Karpas-422 (cell line): ENCODE measurements at places on chromosomes 5 and 9. TPM values are rescaled to one million over a fixed set of nuclear protein-coding genes. Genes with fewer than 3 reads are reported as not detected.
A peak's percentile ranks its signal among the peaks of the same experiment; 100 is the strongest.

- H3K36me3 ChIP-seq = no peaks in the 10 kb centered on the region
- no peak overlapping the region for H3K27ac ChIP-seq
- no peaks in the 10 kb centered on the region for H3K4me1 ChIP-seq
- DNase-seq = no peak
- no peaks in the 10 kb centered on the region for H3K27me3 ChIP-seq
Observed at GRCh38 chr5:114362197-114362976, 517 bp downstream of the KCNN2 start.

Gene SAPCD2
- total RNA-seq = 18.6 and 53.2 TPM in 2 replicates

Gene SLC4A9
- not detected in 2 replicates for total RNA-seq

GRCh38 chr5:150066901-150067396 is 19.4 kb downstream of the CSF1R start:
- DNase-seq = peak; percentile 61
- no peak overlapping the region for H3K4me3 ChIP-seq
- H3K27me3 ChIP-seq = no peaks in the 10 kb centered on the region
- H3K27ac ChIP-seq = no peak overlapping the region
- H3K36me3 ChIP-seq = no peaks in the 10 kb centered on the region

- H3K27me3 ChIP-seq = no peaks in the 10 kb centered on the region
- H3K27ac ChIP-seq = no peak overlapping the region
- no peak for DNase-seq
Observed at GRCh38 chr5:133816791-133817190, 151.6 kb downstream of the C5orf15 start.
